Bone marrow (tissue), 2 donors: ENCODE measurements at places on chromosomes 7 and 10.

DNA sequence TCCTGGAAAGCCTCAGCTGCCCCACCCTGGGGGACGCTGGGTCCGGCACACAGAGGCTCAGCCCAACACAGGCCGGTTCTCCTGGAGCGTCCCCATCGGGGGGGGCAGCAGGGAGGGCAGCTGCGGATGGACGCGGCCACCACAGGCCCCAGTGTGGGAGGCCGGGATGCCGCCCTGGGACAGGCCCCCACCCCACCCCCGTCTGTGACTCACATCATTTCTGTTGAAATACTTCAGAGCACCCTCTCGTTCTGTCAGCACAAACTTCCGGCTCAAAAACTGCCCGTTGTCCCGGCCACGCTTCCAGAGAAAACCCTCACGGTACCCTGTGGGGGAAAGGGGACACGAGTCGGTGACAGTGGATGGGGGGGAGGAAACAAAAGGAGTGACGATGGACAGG lies 28.5 kb downstream of the GET4 start:
- DNase-seq: no peak

DNA sequence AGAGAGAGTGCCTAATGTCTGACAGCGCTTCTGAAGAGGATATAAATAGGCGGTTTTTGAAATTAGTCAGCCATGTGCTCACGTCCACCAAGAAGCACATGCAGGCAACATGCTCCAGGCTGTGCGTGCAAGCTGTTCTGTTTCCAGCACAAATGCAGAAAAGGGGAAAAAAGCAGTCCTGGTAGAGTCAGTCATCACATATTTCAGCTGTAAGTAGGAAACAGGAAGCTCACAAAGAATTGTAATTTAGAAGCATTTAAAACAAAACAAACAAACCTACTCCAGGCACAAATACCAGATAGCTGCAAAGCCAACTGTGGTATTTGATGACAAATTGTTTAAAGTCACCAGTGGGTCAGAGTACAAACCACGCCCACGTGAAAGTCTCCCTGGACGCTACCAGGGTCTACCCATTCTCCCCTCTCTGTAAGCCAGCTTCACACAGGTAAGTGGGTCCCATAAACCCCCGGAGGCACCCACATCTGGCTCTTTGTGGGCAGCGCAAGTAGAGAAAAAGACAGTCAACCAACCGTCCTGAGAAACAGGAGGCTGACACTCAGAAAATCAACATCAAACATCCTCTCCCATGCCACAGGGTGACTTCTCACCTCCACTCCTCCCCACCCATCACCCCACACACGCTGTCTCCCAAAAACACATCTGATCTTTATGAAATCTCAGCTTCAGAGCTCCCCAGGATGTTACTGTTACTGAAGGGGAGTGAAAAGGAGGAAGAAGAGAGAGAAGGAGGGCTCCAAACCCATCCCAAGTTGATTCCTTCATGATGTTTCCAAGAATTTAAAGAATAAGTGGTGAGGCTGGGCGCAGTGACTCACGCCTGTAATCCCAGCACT lies 186.4 kb downstream of the FAM107B start:
- no peak for DNase-seq

DNA sequence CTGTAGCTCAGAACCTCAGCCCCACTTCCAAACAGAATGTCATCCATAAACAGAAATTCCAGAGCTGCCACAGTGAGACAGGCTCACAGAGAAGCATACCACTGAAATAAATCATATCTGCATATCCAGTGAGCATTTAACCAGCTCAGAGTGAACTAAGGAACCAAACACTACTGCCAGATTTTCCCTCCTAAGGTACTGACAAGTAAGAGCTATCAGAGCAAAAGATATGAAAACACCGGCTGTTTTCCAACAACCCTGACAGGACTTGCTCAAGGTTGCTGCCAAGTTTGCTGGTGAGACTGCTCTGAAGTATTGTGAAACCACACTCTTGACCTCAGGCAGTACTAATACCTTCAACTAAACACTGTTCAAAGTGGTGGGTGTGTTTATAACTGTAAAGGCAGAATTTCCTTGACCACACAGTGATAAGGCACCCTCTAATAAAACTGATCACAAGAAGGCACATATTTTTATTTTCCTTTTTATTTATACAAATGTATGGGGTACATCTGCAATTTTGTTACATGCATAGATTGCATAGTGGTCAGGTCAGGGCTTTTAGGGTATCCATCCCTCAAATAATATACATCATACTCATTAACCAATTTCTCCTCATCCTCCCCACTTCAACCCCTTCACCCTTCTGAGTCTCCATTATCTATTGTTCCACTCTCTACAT lies 18.3 kb downstream of the SGMS1 start:
- no peak for DNase-seq

DNA sequence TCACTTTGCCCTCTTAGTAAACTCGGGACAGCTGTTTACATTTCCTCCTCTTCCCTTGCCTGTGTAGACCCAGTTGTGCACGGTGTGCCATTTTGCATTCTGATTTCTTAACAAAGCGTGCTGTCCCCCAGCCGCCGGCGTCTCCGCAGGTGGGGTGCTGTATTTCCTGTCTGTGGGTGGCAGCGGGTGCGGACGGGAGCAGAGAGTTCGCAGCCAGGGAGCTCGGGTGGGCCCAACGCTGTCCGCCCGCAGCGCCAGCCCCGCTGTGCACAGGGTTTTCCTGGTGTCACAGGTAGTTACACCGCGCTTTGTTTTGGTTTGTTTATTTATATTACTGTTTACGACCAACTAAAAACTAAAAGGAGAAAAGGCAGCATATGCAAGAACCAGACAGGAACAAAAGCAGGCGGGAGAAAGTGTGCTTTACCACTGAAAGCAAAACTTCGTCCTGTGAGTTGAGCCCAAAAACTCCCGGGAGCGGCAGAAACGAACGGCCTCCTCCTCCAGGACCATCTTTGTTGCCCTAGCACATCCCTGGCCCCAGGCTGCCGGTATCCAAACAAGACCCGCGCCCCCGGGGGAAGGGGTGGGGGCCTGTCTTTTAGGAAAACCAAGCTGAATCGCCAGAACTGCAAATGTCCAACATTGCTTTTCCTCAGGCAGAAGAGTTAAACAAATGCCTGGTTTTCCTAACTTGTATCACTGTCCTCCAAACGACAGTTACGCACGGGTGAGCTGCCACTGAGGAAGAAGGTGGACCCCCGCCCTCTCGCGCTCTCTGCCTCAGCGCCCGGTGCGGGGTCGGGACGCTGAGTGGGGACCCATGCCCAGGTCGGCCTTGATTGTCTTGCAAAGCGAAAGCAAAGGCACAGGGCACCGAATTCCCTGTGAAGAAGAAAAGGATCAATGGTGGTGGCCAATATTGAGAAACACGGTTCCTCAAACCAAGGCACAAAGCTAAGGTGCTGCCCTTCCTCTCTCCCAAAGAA lies 45.9 kb upstream of the DRGX start:
- DNase-seq: no peak

GRCh38 chr7:111855161-111855841 lies 293.0 kb upstream of the IMMP2L start:
- peak; percentile 7 for DNase-seq

DNA sequence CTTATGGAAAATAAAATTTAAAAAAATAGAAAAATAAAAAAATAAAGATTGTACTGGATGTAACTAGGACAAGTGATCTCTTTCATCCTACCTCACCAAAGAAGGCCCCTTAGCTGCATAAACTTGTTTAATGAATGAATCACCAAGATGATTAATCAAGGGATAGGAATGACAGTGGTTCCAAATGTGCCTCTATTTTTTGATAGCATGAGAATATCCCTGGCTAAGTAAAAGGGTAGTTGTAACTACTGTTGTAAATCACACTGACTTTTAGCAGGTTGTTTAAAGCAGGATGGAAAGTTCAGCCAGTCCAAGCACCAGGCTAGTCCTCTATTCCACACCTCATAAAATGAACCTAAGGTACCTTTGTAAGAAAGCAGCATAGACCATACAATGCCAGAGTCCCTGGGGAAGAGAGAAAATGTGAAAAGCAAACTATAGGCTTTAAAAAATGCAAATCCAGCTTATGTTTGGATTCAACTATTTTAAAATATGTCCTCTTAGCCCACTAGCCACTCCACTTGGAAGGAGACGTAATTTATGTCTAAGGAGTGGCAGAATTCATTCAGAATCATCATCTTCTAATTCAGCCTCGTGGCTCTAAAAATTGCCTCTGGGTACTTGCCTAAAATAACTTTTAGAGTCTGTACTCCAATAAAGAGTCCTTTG lies 126.8 kb downstream of the SKIDA1 start:
- DNase-seq: no peak

DNA sequence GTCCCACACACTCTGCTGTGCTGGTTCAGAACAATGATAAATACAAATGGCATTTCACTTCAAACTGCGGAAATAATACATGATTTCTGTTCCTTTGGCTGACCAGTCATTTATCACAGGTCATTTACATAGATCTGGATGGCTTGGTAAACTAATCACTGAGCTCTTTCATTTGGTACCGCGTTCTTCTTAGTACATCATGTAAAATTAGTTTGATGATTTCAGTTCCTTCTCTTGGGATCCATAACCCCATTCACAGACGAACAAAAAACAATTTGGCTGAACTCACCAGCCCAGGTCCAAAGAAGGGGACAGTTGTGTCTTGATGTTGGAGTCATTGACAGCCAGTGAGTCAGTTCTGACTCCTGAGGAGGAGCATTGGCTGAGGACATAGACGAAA lies 689.8 kb downstream of the INHBA start:
- DNase-seq: no peak

DNA sequence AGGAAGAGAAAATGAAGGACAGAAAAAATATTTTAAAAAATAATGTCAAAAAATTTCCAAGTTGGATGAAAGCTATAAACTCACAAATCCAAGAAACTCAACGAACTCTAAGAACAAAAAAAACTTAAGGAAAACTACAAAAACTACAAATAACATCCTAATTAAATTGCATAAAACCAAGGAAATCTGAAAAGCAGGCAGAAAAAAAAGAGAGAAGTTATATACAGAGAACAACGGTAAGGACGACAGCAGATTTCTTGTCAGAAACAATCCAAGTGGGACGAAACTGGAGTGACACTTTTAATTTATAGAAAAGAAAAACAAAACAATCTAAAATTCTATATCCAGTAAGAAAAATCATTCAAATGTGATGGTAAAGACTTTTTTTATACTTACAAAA lies 122.2 kb upstream of the LYZL1 start:
- DNase-seq: no peak
